GM23338 (cell line): ENCODE measurements at places on chromosomes 1 and 21. TPM values are rescaled to one million over a fixed set of nuclear protein-coding genes. Genes with fewer than 3 reads are reported as not detected.

DNA sequence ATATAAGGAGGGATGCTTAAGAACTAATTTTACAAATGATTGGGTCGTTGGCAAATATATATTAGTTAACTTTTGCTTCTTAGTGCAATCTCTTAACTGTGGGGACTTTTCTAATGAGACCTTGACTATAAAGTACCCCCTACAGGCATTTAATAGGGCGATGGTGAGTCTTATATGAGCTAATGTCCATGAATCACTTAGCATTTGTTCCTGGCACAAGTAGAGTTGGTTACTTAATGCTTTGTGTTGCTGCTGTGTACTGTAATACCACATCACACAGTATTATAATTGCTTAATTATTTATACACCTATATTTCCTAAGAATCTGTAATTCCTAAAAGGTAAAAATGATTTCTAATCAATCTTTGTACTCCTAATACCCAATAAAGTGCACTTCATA is 25.3 kb upstream of the TMCO1 start:
- no peak overlapping the region for H3K4me3 ChIP-seq
- no peak overlapping the region for H3K27ac ChIP-seq
- H3K36me3 ChIP-seq = no peaks in the 10 kb centered on the region
- no peaks in the 10 kb centered on the region for H3K27me3 ChIP-seq

The CDA gene
- total RNA-seq = 1.7 and 2.5 TPM in 2 replicates

- no peaks in the 10 kb centered on the region for H3K27me3 ChIP-seq
- H3K36me3 ChIP-seq = no peaks in the 10 kb centered on the region
- H3K4me3 ChIP-seq = no peak overlapping the region
- no peaks in the 10 kb centered on the region for H3K4me1 ChIP-seq
Measured at GRCh38 chr1:117795190-117795589, 134.2 kb downstream of the GDAP2 start.

DNA sequence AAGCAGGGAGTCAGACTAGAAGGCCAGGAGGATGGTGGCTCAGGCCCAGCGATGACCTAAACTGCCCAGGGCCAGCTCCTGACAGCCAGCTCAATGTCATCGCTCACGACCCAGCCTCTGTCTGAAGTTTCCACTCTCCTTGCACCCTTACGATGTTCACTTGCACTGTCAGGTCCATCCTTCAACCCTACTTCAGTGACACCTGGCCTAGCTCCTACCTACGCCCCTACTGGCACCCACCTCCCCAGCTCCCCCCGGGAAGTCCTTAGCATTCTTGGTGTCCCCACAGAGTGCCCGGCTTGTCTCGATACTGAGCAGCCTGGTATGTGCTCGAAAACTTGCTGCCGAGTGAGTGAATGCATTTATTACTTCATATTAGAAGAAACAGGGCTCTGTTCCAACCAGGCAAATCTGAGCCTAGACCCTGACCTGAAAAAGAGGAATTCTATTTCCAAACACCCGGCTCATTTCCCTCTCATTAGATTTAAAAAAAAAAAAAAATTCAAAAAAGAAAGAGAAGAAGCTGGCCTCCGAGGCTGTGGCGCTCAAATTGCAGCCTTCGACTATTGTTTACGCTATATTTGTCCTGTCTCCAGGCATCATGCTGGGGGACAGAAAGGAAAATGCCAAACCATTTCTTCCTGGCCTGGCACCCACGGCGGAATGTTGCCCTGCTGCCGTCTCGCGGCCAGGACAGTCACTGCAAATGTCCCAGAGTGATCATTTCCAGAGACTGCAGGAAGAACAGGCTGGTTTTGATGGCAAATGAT is 29.8 kb upstream of the LRRC38 start:
- no peak overlapping the region for H3K27ac ChIP-seq
- H3K4me1 ChIP-seq = no peaks in the 10 kb centered on the region
- peak; percentile 10 for DNase-seq
- no peak overlapping the region for H3K4me3 ChIP-seq

DNA sequence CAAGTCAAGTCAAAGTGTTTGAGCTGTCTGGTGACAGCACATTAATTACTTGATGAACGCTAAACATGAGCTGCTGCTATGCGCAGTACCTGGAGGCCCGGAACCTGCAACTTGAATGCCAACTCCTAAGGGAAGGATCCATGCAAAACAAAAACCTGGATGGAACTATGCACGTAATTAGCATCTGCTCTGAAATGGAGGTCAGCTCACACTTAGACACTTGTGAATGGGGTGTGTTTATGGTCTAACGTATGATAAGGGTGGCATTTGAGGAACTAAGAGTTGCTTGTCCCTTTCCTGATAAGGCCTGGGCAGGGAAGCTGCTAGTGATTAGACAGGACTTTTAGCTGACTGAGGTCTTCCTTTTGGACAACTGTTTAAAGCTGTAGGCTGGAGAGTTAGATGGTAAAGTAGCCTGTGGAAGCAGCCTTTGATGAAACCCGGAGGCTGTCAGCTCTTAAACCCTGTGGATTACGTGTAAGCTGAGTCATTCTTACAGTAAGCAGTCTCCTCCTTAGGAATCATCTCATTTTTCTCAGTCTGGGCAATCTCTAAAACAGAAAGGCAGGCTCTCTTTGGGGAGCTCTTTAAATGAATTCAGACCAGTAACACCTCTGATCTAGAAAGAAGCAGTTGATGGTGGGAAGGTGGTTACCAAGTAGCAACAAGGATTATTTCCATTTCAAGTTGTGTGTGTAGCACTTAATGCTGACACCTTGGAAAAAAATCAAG is 6.8 kb downstream of the TENT5C start:
- no peak overlapping the region for H3K27ac ChIP-seq
- H3K4me3 ChIP-seq = no peak overlapping the region
- H3K27me3 ChIP-seq = peaks cover 18% of the 10 kb centered on the region
- peaks cover 8% of the 10 kb centered on the region for H3K4me1 ChIP-seq
- no peak for DNase-seq

The TSPEAR gene
- total RNA-seq = 0.35 TPM in 1 of 2 replicates, not detected in the other

DNA sequence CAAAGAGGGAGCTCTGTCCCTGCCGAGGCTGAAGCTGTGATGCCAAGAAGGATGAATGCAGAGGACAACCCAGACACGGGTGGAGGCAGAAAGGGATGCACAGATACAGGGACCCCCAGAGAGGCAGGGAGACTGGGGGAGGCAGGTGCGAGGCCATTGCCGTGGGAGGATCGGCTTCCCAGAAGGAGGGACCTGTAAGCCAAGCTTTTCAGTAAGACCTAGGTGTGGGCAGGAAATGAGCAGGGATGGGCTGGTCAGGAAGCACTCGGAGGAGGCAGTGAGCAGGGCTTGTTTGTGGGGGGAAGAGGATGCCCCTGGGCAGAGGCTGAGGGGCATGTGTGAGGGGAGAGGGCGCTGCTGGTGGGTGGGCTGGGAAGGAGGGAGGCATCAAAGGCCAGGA is 67.7 kb upstream of the WNT4 start:
- no peak for DNase-seq
- H3K36me3 ChIP-seq = no peaks in the 10 kb centered on the region
- H3K4me1 ChIP-seq = peaks cover 10% of the 10 kb centered on the region; the same call in 1 of the 2 replicates
- H3K27me3 ChIP-seq = no peaks in the 10 kb centered on the region

The SYCP1 gene
- 0.24 and 0.50 TPM in 2 replicates for total RNA-seq

- no peaks in the 10 kb centered on the region for H3K27me3 ChIP-seq
- DNase-seq = no peak
- H3K4me1 ChIP-seq = peaks cover 7% of the 10 kb centered on the region
- H3K4me3 ChIP-seq = no peak overlapping the region
- H3K27ac ChIP-seq = no peak overlapping the region
Measured at GRCh38 chr21:43367859-43368258, 59.1 kb downstream of the SIK1 start.

DNA sequence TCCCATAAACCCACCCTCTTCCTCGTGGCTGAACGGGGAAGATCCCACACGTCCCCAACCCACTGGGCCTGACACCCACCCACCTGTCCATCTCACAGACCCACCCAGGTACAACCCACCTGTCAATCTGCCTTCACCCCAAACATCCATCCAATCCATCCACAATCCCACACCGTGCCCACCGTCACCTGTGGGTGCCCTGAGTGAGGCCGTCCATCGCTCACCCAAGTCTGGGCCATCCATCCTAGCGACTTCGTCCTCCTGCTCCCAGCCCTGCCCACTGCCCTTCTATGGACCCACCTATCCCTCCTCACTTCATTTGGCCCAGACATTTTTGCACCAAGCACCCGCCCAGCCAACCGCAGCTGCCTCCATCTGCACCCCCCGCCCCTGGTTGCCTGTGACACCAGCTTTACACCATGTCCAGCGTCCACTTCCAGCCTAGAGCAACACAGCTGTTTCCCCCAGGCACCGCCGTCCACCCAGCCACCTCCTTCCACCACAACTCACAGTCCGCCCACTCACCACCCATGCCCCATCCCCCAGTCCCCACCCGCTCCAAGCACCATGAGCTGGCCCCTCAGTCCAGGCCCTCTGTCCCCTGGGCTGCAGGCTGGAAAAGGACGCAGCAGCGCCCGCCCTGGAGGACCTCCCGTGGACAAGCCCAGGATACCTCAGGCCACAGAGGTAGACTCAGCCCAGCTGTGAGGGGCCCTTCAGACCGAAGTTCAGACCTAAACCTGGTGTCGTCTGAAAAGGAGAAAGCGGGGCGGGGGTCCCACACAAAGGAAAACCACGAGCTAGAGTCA is 7.7 kb downstream of the TTLL10 start:
- peaks cover 8% of the 10 kb centered on the region; the same call in 1 of the 2 replicates for H3K4me1 ChIP-seq
- H3K27me3 ChIP-seq = no peaks in the 10 kb centered on the region

- H3K4me3 ChIP-seq = no peak overlapping the region
- H3K36me3 ChIP-seq = no peaks in the 10 kb centered on the region
- H3K27me3 ChIP-seq = no peaks in the 10 kb centered on the region
- no peaks in the 10 kb centered on the region for H3K4me1 ChIP-seq
- H3K27ac ChIP-seq = no peak overlapping the region
- DNase-seq = no peak
Measured at GRCh38 chr21:36725793-36726386, 27.0 kb downstream of the SIM2 start.

DNA sequence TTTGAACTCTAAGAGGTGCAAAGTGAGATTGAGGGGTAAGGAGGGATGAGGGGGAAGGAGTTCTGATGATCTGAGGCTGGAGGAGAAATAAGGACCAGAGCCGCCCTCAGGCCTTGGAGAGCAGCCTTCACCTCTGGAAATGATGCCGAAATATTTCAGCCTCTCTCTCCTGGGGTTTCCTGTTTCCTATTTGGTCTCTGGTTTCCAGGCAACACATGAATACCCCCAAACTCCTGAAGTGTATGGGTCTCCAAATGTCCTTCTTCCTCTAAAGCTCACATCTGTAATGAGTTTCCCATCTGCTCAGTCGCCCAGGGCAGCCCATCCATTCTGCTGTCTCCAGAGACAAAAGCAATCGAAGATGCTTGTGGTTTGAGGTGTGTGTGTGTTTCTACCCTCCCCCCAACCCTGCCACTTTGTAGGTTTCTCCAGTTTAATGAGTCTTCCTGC is 52.0 kb upstream of the FAM20B start:
- no peak overlapping the region for H3K27ac ChIP-seq
- DNase-seq = peak; percentile 26
- H3K36me3 ChIP-seq = no peaks in the 10 kb centered on the region
- H3K4me3 ChIP-seq = no peak overlapping the region

The CYP4Z1 gene
- not detected in 2 replicates for total RNA-seq

GRCh38 chr1:21251773-21252471 is 38.3 kb downstream of the ECE1 start:
- H3K4me3 ChIP-seq = no peak overlapping the region
- H3K27me3 ChIP-seq = no peaks in the 10 kb centered on the region
- no peak for DNase-seq

The FMO1 gene
- total RNA-seq = not detected in 2 replicates

DNA sequence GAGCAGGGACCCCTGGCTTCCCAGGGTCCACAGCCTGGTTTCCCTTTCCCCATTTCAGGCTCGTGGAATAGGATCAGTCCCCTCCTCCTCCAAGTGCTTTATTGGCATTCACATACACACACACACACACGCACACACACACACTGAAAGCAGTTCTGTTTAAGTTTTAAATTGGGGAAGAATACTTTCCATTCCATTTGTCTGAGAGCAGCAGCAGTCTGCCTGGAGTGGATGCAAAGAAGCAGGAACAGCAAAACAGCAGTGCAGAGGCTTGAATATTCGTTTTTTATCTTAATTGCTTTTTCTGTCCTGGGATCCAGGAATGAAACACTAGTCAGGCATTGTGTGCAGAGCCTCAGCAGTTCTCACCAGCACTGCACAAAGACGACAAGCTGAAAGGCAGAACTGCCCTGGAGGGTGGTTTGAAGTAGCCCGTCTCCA is 7.1 kb downstream of the CYB561D1 start:
- no peaks in the 10 kb centered on the region for H3K27me3 ChIP-seq
- no peak overlapping the region for H3K27ac ChIP-seq
- H3K36me3 ChIP-seq = no peaks in the 10 kb centered on the region
- no peak for DNase-seq
- H3K4me3 ChIP-seq = no peak overlapping the region

GRCh38 chr1:192797891-192798290 is 10.9 kb upstream of the RGS2 start:
- no peak overlapping the region for H3K27ac ChIP-seq
- no peak overlapping the region for H3K4me3 ChIP-seq
- H3K36me3 ChIP-seq = no peaks in the 10 kb centered on the region
- DNase-seq = no peak

- H3K4me3 ChIP-seq = peak overlapping the region; percentile 56
- H3K27me3 ChIP-seq = no peaks in the 10 kb centered on the region
- H3K4me1 ChIP-seq = peaks cover 58% of the 10 kb centered on the region
- H3K36me3 ChIP-seq = peaks cover 31% of the 10 kb centered on the region
- peak; percentile 91 for DNase-seq
Measured at GRCh38 chr1:200410566-200410878, 686 bp upstream of the ZNF281 start.

DNA sequence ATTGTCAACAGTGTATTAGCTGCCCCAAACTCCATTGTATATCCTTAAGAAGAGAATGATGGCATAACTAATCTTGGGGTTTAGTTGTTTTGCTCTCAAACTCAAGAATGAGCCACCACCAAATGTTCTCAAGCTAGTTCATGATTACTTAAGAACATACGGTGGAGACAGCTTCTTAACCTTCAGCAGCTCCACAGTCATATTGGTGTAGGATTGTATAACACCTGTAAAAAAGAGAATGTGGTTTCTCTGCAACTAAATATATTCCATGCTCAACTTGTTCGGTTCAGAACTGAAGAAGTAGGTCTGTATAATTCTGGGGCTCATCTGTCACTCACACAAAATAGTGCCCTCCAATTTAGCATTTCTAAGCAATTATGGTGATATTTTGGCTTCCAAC is 177.9 kb upstream of the DUSP10 start:
- no peak for DNase-seq
- no peaks in the 10 kb centered on the region for H3K36me3 ChIP-seq
- H3K27me3 ChIP-seq = no peaks in the 10 kb centered on the region
- no peak overlapping the region for H3K4me3 ChIP-seq
- H3K27ac ChIP-seq = no peak overlapping the region

The TINAGL1 gene
- total RNA-seq = 15.8 and 20.4 TPM in 2 replicates

GRCh38 chr1:215273838-215274516 is 191.4 kb downstream of the KCNK2 start:
- H3K27me3 ChIP-seq = no peaks in the 10 kb centered on the region
- no peaks in the 10 kb centered on the region for H3K36me3 ChIP-seq
- H3K27ac ChIP-seq = no peak overlapping the region
- no peak overlapping the region for H3K4me3 ChIP-seq
- H3K4me1 ChIP-seq = peaks cover 7% of the 10 kb centered on the region; the same call in 1 of the 2 replicates

The S100A16 gene
- total RNA-seq = 10.6 and 20.4 TPM in 2 replicates

The JAM2 gene
- total RNA-seq = 4.9 and 8.7 TPM in 2 replicates

GRCh38 chr1:225876900-225877510 is 5.2 kb downstream of the TMEM63A start:
- peaks cover 27% of the 10 kb centered on the region for H3K4me1 ChIP-seq
- peaks cover 26% of the 10 kb centered on the region; the same call in 1 of the 2 replicates for H3K36me3 ChIP-seq
- H3K27ac ChIP-seq = no peak overlapping the region
- no peaks in the 10 kb centered on the region for H3K27me3 ChIP-seq
- DNase-seq = no peak

GRCh38 chr1:53376742-53377437 is 49.0 kb upstream of the LRP8 start:
- H3K4me1 ChIP-seq = peaks cover 16% of the 10 kb centered on the region; the same call in 1 of the 2 replicates
- no peaks in the 10 kb centered on the region for H3K36me3 ChIP-seq
- H3K27me3 ChIP-seq = no peaks in the 10 kb centered on the region
- no peak overlapping the region for H3K4me3 ChIP-seq
- peak; percentile 52 for DNase-seq
